Fibroblast of lung (primary cell): ENCODE measurements at places on chromosomes 6 and 20. TPM values are rescaled to one million over a fixed set of nuclear protein-coding genes. Genes with fewer than 3 reads are reported as not detected.

The SAMD10 gene
- polyA plus RNA-seq: 0.37 and 0.86 TPM in 2 replicates

The FAM209B gene
- polyA plus RNA-seq: 0.17 and 0.18 TPM in 2 replicates

The EHMT2 gene
- polyA plus RNA-seq: 22.0 and 37.3 TPM in 2 replicates

- no peak overlapping the region for H3K4me3 ChIP-seq
- H3K27ac ChIP-seq: no peak overlapping the region
- no peaks in the 10 kb centered on the region for H3K36me3 ChIP-seq
Observed at GRCh38 chr20:49674383-49675352, 39.0 kb downstream of the B4GALT5 start.

GRCh38 chr20:7879883-7880282 is 60.4 kb downstream of the HAO1 start:
- no peak overlapping the region for H3K4me3 ChIP-seq
- peak; percentile 34 for DNase-seq
- H3K4me1 ChIP-seq: peaks cover 3% of the 10 kb centered on the region
- no peaks in the 10 kb centered on the region for H3K27me3 ChIP-seq
- no peak overlapping the region for H3K27ac ChIP-seq

DNA sequence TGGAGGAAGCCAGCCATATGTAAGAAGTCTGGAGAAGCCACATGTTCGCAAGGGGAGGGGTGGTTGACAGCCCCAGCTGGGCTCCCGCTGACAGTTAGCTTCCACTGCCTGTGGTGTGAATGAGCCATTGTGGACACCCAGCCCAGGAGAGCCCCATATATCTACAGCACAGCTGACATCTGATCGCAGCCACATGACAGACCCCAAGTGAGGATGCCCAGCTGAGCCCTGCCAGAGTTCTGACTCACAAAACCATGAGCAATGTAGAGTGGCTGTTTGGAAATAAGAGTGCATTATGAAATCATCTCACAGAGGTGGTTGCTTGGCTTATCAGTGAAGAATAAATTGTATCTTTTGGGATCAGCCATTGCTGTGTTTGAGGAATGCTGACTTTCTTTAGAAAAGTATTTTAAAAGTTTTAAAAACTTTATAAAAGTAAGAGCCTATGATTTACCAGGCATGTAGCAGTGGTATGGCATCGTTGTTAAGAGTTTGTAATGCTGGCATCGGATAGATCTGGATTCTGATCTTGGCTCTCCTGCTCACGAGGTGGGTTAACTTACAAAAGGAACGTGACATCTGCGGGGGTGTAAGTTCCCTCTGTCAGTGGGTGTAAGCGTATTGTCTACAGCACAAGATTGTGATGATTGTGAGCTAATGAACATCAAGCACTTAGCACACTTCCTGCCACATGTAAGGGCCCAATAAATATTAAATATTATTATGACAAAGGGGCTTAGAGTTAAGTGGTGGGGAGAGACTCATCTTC is 24.1 kb downstream of the CFAP61 start:
- peaks cover 5% of the 10 kb centered on the region for H3K27me3 ChIP-seq
- no peaks in the 10 kb centered on the region for H3K36me3 ChIP-seq
- H3K27ac ChIP-seq: no peak overlapping the region
- H3K4me1 ChIP-seq: no peaks in the 10 kb centered on the region
- peak; percentile 44 for DNase-seq
- no peak overlapping the region for H3K4me3 ChIP-seq

DNA sequence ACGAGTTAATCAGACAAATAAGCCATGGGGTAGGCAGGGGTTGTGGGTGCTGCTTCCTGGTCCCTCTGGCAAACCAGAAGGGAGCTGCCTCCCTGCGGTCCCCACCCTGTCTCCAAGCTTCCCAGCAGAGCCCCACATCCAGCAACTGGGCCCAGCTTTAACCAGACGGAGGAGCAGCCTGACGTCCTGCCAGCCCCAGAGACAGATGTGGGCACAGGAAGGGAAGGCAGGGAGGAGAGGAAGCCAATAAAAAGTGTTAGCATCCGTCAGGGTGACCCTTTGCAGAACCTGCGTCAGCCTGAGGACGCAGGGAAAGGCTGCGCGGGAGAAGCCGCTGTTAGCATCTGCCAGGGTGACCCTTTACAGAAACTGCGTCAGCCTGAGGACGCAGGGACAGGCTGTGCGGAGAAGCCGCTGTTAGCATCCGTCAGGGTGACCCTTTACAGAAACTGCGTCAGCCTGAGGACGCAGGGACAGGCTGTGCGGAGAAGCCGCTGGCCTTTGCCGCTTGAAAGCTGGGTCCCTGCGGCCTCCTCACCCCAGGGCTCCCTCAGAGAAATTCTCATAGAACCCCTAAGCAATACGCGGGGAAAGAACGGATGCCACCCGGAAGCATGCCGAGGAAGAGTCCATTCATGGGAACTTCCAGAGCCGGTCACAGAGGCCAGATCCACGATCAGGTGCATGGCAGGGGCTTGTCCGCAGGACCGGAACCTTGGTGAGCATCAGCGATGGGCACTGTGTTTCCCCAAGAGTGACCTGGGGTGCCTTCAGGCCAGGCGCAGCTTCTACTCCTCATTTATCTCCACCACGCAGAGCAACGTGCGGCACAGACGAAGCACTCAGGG is 15.9 kb downstream of the DLL1 start:
- no peaks in the 10 kb centered on the region for H3K36me3 ChIP-seq
- H3K4me1 ChIP-seq: peaks cover 7% of the 10 kb centered on the region
- H3K4me3 ChIP-seq: no peak overlapping the region

GRCh38 chr6:166853371-166854325 is 102.7 kb downstream of the RNASET2 start:
- no peak overlapping the region for H3K27ac ChIP-seq
- no peak overlapping the region for H3K4me3 ChIP-seq
- H3K36me3 ChIP-seq: no peaks in the 10 kb centered on the region
- H3K4me1 ChIP-seq: no peaks in the 10 kb centered on the region
- DNase-seq: no peak
- no peaks in the 10 kb centered on the region for H3K27me3 ChIP-seq

GRCh38 chr6:113414511-113414910 is 442.6 kb upstream of the MARCKS start:
- peak; percentile 82 for DNase-seq
- H3K27ac ChIP-seq: no peak overlapping the region
- no peak overlapping the region for H3K4me3 ChIP-seq
- no peaks in the 10 kb centered on the region for H3K27me3 ChIP-seq

DNA sequence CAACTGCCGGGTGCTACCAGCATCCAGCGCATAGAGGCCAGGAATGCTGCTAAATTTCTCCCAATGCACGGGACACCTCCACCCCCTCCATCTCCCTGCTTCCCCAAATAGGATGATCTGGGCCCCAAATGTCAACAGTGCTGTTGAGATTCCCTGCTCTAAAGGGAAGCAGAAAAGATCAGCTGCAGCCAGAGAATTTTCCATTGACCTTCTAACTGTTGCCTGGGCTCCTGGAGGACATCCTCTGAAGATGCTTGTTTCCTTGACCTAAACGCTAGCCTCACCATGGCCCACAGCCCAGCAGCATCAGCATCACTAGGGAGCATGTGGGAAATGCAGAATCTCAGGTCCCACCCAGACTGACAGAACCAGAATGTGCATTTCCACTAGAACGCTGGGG is 161.3 kb downstream of the GMPR start:
- H3K27ac ChIP-seq: peak overlapping the region; percentile 88
- H3K36me3 ChIP-seq: no peaks in the 10 kb centered on the region
- H3K27me3 ChIP-seq: no peaks in the 10 kb centered on the region
- no peak overlapping the region for H3K4me3 ChIP-seq
